ENCODE measurements at places on chromosomes 7 and 10.
A peak's percentile ranks its signal among the peaks of the same experiment; 100 is the strongest.

GRCh38 chr7:141956084-141956483, 9.3 kb upstream of the CLEC5A start:
- no peak for DNase-seq

DNA sequence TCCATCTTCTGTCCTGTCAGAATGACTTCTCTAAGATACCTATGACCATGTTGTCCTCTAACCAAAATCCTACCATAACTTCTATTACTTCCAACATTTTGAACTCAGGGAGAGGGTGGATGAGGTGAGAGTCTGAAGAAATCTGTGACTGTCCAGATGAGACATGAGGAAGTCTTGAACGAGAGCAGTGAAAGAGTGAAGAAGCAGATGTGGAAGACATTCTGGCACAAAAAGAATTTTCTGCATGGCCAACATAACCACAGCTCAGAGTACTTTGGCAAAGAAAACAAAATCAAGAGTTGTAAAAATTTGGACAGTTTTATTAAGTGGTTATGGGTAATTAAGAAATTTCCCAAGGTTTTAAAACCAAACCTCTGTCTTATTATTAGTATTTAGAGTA, 141.6 kb downstream of the CPEB3 start:
- no peak for DNase-seq

GRCh38 chr7:149166630-149167352, 19.5 kb downstream of the ZNF398 start:
- no peak for DNase-seq

DNA sequence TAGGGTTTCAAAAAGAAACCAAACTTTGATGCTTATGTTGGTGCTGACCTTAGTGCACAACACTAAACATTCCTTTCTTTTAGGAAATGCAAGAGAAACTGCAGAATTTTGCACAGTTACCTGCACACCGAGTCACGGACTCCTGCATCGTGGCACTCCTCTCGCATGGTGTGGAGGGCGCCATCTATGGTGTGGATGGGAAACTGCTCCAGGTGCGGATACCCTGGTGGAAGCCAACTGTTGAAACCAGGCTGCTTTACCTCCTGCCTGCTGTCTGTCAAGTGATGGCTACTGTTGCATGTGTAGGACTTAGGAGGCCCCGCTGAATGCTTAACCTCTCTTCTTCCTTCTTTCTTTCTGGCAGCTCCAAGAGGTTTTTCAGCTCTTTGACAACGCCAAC, 11.7 kb downstream of the CASP2 start:
- DNase-seq = peak; percentile 61

GRCh38 chr10:11227103-11227502, 209.4 kb downstream of the CELF2 start:
- no peak for DNase-seq

DNA sequence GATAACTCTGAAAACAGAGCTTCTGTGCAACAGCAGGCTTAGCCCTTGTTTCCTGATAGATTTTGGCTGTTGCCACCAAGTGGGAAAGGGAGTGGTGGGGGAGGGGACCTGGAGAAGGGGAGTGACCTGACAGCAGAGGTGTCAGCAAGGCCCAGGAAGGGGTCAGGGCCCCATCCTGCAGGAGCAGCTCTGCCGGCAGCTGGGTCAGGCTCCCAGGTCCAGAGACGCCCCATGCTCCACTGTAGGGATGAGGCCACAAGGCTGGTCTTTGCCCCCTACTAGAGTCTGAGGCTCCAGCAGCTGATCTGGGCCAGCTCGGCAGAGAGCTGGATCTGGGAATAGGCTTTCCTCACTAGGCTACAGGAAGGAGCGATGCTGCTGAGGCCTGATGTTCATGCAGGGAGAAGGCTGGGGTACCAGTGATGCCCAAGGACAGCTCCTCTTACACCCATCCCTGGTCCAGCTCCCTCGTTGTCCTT, 44.0 kb upstream of the ZMIZ1 start:
- no peak for DNase-seq

GRCh38 chr10:58980826-58981415, 195.5 kb upstream of the PHYHIPL start:
- DNase-seq = no peak

DNA sequence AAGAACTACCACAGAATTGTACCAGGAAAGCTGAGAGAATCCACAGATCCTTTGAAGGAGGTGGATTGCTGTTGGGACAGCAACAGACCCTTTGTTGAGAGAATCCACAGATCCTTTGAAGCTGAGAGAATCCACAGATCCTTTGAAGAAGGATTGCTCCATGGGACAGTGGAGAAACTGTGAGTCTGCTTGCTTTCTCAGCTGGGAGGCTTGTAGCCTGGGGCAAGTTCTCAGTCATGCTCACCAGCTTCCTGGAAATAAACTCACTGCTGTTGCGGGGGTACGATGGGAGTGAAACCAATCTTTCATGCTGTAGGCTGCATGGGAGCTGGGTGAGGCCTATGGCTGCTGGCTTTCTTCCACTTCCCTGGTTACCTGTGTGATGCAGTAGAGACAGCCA, 106.3 kb downstream of the C7orf25 start:
- no peak for DNase-seq

- peak; percentile 82 for DNase-seq
Measured at GRCh38 chr7:30974605-30975255, 11.0 kb downstream of the GHRHR start.

GRCh38 chr10:852386-852785, 79.1 kb downstream of the LARP4B start:
- DNase-seq = no peak

- DNase-seq = no peak
Measured at GRCh38 chr7:107032050-107032449, 12.5 kb upstream of the PRKAR2B start.

GRCh38 chr7:67309764-67310549, 313.3 kb downstream of the TYW1 start:
- no peak for DNase-seq

- no peak for DNase-seq
Measured at GRCh38 chr7:94642838-94643653, 12.9 kb downstream of the SGCE start.

GRCh38 chr7:121755286-121755685, 117.7 kb upstream of the PTPRZ1 start:
- DNase-seq = no peak

DNA sequence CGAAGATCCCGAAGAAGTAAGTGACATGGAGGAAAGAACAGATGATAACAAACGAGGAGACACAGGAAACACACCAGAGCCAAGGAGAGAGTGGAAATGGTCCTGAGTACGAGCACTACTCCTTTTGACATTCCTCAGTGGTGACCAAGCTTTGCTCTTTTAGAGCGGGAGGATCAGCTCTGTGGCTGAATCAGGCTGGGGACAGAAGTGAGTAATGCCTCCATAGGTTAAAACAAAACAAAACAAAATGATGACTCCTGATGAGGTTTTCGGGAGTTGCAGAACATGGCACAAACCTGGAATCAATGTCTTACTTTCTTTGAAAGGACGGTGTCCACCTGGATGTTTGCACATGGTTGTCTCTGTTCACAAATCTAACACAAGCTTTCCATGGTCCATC, 30.3 kb upstream of the TCF7L2 start:
- no peak for DNase-seq

DNA sequence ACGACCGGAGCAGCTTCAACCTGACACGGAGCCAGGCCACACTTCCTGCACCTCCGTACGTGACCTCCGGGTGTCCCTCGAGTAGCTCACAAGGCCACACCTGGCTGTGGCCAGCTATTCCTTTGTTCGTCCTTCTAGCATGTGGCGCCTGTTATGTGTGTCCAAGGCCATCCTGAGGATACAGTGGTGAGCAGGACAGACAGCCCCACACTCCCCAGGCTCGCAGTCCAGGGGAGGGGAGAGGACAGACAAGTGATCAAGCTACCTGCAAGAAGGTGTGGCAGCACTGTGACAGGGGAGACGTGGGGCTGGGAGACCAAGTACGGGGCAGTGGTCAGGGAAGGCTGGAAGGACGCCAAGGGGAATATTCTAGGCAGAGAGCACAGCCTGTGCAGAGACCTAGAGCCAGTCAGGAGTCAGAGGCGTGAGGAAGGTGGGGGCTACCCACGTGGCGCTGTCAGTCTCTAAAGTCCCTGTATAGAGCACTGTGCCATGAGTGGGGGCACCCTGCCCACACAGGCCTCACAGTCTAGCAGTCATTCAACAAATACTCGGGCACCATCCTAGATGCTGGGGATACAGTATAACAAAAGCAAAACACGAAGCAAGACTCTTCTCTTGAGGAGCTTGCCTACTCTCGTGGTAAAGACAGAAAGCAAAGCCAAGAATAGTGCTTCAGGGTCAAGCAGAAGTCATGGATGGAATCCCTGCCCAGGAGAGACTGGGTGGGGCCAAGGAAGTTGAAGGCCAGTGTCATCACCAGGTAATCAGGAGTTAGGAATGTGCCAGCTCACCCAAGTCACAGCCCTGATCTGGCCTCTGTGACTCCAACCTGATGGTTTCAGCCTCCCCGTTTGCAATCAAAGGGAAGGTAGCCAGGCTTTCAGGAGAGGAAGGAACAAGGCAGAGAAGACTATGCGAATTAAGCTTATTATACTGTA, 58.6 kb downstream of the PROSER2 start:
- DNase-seq = peak; percentile 78

DNA sequence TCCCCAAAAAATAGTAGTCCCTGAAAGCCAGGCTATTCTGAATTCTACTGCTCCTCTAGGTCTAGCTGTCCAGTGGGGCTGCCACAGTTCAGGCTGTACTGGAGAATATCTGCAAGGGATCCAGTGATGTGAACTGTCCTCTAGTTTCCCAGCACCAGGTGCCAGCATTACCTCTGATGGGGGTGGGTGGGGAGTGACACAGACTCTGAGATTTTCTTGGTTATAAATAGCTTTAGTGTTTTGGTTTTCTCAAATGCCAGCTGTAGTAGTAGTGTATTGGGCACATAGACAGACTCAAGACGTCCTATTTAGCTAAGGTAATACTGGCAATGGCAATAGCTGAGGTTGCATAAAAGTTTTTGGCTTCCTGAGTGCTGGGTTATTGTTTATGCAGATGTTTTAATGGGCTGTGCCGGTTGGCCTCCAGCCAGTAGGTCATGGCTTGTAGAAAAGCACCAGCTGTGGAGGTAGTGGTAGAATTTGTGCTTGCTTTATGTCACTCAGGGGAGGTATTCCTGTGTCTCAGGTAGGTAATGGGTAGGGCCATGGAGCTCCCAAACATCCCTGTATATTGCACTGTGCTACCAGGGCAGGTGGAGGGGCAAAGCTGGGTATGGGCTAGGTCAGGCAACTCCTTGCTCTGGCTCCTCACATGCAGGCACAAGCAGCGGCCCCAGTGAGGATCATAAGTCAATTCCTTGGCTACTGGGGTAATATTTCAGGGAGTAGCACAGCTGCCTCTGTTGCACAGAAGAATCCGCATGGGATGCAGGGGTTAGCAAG, 338.7 kb upstream of the LRRTM3 start:
- no peak for DNase-seq

- no peak for DNase-seq
Measured at GRCh38 chr7:103547451-103548284, 101.7 kb upstream of the SLC26A5 start.
